ENCODE measurements at places on chromosomes 2 and 18.

DNA sequence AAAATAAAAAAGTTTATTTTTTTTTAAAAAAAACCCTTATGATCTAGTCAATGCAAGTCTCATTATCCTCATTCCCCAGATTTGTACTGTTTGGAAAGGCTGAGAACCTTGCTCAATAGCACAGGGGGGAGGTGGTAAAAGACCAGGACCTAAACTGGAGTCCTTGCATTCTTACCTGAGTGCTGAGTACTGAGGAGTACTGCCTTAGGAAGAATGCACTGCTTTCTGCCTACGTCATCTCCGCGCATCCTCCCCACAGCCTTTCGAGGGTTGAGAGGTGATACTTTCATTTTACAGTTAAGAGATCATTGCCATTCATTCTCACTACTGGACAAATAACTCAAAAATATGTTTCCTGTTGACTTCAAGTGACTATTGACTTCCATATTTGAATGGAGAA lies 73.8 kb downstream of the MAP3K20 start:
- peak; percentile 13 for DNase-seq

DNA sequence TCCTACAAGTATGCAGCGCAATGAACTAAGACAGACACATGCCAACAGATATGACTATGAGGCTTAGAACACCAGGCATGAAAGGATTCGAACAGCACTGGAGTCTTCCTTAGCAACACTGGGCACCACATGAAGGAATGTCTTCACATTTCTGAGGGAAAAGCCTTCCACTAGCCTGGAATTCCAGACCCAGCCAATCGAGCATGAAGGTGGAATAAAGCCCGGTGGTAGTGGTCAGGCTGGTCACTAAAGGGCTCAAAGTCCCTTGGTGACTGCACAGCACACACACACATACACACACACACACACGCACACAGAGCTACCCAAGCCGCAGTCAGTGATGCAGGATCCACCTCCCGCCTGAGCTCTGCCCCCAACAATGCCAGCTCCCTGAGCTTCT lies 19.7 kb upstream of the SFXN5 start:
- DNase-seq = no peak

DNA sequence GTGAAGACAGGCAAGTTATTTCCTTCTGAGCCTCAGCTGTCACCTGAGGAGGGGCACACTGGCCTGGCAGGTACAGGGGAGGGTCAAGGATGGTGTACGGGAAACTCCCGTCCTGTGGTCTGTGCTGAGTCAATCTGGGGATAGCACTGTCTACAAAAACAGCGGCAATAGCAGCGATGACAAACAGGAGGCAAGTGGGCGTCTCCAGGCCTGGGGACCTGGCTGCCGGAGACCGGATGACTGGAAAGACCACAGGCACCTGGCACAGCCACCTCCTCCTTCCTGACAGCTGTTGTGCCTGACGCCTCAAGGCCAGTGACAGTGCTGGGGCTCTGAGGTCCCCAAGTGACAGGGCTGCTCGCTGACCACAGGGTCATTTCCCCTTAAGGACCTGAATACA lies 202.1 kb upstream of the HS6ST1 start:
- no peak for DNase-seq

DNA sequence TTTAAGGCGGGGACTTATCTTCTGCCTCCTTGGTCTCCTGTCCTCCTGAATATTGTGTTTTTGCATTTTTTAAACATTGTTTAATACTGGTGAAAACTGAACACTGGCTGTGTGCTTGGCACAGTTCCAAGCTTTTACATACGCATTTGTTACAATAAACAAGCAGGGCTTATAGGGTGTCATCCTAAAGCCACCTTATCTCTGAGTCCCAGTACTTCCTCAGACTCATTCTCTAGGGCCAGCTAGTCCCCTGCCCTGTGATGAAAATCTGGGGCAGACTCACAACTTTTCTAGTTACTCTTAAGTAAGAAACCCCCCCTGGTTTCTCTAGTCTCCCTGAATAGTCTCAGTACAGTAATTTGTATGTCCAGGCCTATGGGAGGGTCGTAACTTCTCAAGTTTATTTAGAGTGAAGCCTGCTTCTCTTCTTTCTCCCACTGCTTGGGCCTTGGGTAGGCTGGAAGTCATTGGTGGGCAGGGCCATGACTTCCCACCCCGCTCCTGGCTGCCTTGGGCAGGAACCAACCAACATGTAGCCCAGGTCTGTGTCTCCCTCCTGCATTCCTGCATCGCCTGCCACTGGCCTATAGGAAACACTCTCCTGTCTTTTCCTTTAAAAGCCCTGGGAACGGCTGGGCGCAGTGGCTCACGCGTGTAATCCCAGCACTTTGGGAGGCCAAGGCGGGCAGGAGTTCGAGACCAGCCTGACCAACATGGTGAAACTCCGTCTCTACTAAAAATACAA lies 7.7 kb upstream of the KCNE4 start:
- no peak for DNase-seq

DNA sequence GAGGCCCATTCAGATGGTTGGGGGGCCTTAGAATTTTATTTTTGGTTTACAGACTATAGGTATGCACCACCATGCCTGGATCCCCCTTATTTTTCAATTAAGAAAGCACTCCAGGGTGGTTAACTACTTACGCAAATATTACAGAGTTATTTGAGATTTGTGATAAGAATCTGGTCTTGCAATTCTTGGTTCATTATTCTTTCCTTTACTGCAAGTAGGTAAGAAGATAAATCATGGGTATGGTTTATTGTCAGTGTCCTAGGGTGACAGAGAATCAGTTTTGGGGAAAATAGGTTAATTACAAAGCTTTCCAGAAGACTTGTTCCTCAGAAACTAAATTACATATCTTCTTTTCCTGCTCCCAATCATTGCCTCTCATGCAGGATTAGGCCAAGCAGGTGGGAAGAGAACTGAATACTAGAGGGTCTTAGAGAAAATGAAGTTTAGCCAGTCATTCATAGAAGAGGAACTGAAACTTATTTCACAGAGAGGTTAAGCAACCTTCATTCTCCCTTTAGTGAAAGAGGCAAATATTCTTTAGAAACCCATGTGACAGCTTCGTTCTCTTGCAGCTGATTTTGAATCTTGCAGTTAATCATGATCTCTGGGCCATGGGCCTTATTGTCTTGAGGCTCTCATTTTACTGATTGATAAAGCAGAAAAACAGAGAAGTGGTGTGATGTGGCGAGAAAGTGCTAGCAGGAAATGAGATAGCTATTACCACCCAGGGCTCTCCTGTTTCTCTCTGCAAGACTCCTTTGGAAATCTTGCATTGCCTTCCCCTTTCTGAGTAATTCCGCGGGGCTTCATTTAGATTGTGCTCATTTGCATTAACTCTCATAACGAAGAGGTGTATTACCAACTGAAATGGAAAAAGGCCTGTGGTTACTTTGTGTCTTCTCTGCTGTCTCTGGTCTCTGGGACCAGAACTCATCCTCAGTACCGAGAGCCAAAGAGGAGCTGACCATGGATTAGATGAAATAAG lies 44.8 kb upstream of the ARHGAP25 start:
- no peak for DNase-seq

- DNase-seq = no peak
Observed at GRCh38 chr18:74257083-74257482, 34.7 kb downstream of the CYB5A start.

DNA sequence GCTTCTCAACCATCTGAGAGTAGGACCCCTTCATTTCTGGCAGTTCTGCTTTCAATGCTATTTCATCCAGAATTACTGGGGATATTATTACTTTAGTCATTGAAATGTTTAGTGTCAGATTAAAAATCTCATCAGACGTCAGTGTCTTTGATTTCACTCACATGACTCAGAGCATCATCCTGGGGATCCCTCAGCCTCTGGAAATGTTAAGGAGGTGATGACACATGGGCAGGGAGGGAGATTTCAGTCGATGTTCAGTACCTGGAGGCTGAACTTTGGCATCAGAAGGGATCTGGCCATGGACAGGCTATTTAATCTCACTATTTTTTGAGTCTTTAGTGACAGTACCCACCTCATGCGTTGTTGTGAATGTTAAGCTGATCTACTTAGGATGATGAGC lies 39.1 kb downstream of the OSBPL6 start:
- no peak for DNase-seq

DNA sequence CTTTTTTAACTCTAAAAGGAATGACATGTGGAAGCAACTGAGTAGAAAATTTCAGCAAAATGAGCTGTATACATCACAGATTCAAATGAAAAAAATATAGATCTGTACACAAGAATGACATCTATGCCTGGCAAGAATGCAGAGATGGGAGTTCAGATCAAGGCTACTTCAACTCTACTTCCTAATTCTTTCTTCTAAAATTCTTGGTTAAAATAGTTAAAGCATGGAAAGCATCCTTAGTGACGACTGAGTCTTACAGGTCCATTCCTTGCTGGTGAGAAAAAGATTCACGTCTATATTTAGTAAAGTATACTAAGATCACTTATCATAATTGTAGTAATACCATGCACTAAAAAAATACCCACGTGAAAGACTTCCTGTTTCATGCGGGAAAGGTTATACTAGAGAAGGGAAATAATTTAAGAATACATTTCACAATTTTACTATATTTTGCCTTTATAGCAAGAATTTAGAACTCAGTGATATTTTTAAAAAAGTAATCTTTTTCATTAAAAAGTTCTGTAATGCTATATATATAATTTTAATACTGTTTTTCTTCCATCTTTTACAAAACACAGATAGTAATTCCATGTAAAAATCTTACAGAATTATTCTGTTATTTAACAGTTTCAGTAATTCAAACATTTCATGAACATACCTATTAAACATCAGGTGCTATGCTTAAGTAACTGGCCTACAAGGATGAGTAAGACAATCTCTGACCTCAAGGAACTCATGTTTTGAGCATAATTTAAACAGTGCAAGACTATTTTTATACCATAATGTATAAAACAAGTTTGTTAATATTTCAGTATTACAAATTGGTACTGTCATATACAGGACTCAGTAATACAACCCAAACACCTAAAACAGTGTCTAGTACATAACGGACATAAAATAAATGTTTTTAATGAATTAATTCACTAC lies 159.6 kb downstream of the BAZ2B start:
- DNase-seq = no peak

DNA sequence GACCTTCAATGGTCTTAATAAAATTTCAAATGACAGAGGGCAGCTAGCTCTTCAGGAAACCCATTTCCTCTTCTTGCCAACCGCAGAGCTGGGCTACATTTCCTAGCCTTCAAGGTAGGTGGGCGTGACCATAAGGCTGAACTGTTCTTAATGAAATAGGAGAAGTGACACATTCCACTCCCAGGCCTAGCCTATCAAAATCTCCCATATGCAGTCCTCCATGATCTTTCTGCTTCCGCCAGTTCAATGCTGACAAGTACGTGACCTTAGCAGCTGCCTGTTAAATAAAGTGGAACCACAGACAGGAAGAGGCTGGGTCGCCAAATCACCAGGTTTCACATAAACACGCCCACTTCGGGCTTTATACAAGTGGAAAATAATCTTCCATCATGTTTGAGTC lies 13.2 kb downstream of the SERPINE2 start:
- peak; percentile 51 for DNase-seq

- no peak for DNase-seq
Observed at GRCh38 chr2:240564561-240565332, 3.5 kb upstream of the RNPEPL1 start.

DNA sequence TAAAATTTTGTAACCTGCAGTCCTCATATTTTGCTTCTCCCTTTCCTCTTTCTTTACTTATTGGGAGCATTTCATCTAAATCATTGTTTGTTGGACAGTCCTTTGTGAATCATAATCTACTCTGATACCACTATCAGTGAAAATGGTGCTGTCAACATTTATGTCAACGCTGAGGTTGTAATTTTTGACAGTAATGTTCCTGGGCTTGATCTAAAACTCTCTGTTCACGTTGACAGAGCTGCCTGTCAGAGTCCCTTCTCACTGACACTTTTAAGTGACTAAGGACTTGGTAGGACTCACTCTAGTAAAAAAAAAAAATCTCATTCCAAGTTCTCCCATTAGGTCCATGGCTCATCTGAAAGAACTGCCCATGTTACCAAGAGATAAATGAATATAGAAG lies 1640.8 kb upstream of the PIK3C3 start:
- DNase-seq = no peak

DNA sequence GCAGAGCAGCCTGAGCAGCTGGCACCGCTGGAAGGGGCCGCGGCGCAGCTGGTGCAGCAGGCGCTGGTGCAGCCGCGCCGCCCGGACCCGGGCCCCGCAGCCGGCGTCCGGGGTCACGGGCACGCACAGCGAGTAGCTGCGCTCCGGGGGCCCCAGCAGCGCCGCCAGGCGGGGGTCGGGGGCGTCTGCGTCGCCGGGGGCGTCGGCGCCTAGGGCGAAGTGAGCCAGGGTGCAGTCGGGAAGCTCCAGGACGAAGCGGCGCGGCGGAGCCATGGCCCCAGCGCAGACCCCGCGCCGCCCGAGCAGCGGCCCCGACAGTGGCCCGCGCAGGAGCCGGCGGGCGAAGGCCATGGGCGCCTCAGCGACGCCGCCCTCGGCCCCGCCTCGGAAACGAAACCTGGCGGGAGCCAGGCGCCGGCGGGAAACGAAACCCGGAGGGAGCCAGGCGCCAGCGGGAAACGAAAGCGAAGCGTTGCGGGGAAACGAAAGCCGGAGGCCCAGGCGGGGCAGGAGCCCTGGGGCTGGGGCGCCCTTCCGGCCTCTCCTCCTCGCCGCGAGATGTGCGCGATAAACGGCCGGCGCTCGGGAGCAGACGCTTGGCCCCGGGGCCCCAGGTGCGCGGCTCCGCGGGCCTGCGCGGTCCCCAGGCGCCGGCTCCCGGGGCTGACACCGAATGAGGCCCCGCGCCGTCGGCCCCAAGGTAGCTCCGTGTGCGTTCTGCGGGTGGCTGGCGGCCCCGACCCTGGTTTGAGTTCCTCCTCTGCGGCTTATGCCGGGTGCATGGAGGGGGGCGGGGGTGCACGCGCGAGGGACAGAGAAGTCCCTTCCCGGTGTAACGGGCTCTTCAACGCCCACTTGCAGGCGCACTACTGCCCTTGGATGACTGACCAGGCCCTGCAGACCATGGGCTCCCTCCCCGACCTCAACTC lies at the start of gene CMPK2:
Gene CMPK2, minus strand, starts transcription at position 562 of the 929 bp plus-strand sequence. Its CDS starts 211 bp downstream, at position 351.
- DNase-seq = peak; percentile 59

- DNase-seq = no peak
Observed at GRCh38 chr2:223782629-223783028, 54.8 kb downstream of the AP1S3 start.

GRCh38 chr2:25109822-25110221 lies 58.6 kb downstream of the POMC start:
- no peak for DNase-seq
